ENCODE measurements at places on chromosomes 5 and 9.

- peak; percentile 19 for DNase-seq
Measured at GRCh38 chr9:6827439-6828145, 69.8 kb downstream of the KDM4C start.

DNA sequence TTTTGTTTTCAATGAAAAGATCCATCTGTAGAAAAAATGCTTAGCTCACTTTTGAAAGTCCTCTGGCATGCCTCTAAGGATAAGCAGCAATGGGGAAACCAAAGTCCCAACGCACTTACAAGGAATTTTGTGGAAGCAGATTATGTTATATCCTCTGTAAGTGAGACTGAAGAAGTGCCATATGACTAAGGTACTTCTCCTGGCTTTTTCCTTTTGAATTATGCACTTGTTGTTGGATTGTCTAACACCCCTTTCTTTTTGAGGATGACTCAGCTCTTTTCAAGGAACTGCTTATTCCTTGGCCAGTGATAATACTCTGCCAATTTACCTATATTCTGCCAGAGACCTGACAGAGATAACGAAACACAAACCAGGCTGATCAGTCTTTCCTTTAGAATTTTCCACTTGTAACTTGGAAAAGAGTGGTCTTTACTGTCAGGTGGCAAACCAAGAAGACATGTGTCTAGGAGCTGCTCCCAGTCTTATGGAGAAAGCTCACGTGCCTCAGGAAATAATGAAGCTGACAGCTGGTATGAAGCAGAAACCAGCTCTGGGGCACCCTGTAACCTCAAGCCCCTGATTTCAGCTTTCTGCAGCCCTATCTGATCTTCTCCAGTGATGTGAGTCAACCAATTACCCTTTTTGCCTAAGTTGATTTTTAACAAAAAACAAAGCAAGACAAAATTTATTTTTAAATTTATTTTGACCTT is 290.8 kb upstream of the FBXL7 start:
- DNase-seq: no peak

GRCh38 chr9:110076894-110077725 is 130.8 kb downstream of the C9orf152 start:
- no peak for DNase-seq

GRCh38 chr9:88303721-88304451 is 84.4 kb upstream of the SPIN1 start:
- no peak for DNase-seq

DNA sequence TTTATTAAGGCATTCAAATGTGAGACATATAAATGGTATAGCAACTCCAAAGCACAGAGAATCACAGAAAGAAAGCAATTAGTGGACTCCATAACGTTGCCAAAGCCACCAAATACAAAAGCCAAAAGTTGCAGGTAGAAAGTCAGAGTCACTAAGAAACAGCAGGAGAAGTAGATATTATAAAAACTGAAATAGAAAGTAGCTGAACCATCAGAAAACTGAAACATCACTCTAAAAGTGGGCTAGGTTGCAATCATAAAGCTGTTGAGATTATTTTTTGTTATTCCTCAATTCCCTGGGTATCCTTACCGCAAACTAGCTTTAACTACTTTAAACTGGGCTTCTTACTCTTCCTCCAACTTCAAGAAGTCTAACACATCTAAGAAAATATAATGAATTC is 108.1 kb upstream of the ARRDC3 start:
- DNase-seq: no peak

- DNase-seq: no peak
Measured at GRCh38 chr5:15679161-15679560, 179.2 kb downstream of the FBXL7 start.

DNA sequence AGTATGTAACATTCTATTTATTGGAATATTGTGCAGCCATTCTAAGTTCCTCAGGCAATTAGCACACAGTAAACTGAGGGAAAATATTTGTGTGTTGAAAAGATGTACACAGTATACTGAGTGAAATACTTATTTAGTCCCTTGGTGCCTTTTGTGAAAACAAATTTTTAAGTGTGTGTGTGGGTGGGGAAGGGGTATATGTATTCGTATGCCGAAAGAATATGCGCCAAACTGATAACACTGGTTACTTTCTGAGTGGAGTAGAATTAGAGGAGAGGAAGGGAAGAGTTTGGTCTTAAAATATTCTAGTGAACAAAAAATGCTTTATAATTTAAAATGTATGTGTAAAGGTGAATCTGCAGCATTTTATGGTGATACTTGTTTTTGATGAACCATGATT is 3.1 kb downstream of the DCP2 start:
- DNase-seq: no peak

- DNase-seq: no peak
Measured at GRCh38 chr9:33414889-33415500, 12.6 kb upstream of the AQP7 start.

GRCh38 chr9:86601697-86602096 is 247.5 kb upstream of the TUT7 start:
- DNase-seq: no peak

DNA sequence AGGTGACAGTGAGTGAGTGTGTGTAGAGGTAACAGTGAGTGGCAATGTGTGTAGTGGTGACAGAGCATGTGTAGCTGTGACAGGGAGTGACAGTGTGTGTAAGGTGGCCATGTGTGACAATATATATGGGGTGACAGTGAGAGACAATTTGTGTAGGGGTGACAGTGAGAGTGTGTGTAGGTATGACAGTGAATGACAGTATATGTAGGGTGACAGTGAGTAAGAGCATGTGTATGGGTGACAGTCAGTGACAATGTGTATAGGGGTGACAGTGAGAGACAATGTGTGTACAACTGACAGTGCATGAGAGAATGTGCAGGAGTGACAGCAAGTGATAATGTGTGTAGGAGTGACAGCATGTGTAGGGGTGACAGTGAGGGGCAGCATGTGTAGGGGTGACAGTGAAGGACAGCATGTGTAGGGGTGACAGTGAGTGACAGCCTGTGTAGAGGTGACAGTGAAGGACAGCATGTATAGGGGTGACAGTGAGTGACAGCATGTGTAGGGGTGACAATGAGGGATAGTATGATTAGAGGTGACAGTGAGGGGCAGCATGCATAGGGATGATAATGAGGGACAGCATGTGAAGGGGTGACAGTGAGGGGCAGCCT is 10.1 kb upstream of the GAPT start:
- DNase-seq: no peak

DNA sequence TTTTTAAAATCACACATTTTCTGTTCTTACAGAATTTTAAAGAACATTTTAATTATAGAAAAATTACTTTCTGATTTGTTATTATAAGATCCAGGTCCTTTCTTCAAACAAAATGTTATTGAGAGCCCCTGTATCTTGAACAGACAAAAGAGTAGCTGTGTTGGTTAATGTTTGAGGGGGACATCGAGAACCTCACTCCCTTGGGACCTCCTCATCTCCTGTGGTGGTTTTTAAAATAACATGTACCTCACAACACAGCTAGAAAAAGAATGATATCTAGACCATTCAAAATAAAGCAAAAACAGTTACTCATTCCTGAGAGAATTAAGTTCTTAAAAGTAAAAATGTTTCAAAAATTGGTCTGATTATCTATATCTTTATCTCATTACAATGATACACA is 54.7 kb downstream of the VCAN start:
- no peak for DNase-seq

GRCh38 chr5:179432547-179432946 is 87.3 kb upstream of the ADAMTS2 start:
- no peak for DNase-seq

DNA sequence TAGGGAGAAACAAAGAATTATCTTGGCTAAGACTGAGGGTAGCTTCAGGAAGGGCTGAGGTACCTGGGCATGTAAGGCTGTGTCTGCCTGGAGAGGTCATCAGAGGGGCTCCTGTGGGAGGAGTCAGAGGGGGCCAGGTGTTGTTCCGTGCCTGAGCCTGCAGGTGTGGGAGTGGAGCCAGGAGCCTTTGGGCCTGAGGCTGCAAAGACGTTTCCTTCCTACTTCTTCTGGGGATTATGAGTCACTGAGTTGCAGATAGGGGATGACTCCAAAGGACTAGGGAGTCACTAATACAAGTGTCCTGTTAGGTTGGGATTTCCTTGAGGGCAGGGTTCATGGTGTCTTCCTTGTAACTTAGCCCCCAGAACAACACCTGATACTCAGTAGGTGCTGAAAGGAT is 391.1 kb downstream of the ARHGEF28 start:
- no peak for DNase-seq

Measured in activated T-cell treated with anti-CD3 and anti-CD28 coated beads for 4 hours (primary cell).